Dermis lymphatic vessel endothelial cell (primary cell): ENCODE measurements at places on chromosomes 12 and 14. TPM values are rescaled to one million over a fixed set of nuclear protein-coding genes. Genes with fewer than 3 reads are reported as not detected.

The TC2N gene
- total RNA-seq, result 14.0 and 37.5 TPM in 2 replicates

The IL31 gene
- not detected in 2 replicates for total RNA-seq

The AP1G2 gene
- 24.2 and 30.0 TPM in 2 replicates for total RNA-seq

The COX8C gene
- total RNA-seq, result not detected in 2 replicates

The HELB gene
- 0.98 and 2.2 TPM in 2 replicates for total RNA-seq

The FOXN4 gene
- total RNA-seq, result not detected in 2 replicates

The LMNTD1 gene
- 0.09 TPM in 1 of 2 replicates, not detected in the other for total RNA-seq

The TEX52 gene
- under 0.01 TPM in 1 of 2 replicates, not detected in the other for total RNA-seq

The USP5 gene
- total RNA-seq, result 69.3 and 72.1 TPM in 2 replicates

The ARG2 gene
- total RNA-seq, result 23.0 and 47.6 TPM in 2 replicates

The CLEC6A gene
- not detected in 2 replicates for total RNA-seq

The PLBD1 gene
- total RNA-seq, result 0.17 and 0.43 TPM in 2 replicates

The KCNMB4 gene
- 0.43 and 0.60 TPM in 2 replicates for total RNA-seq

The SLCO1B1 gene
- not detected in 2 replicates for total RNA-seq

The OAS2 gene
- total RNA-seq, result 0.43 and 0.95 TPM in 2 replicates

The TAS2R30 gene
- 1.6 and 2.7 TPM in 2 replicates for total RNA-seq

The EXOC3L4 gene
- total RNA-seq, result 0.09 TPM in 1 of 2 replicates, not detected in the other

The OASL gene
- under 0.01 and 0.11 TPM in 2 replicates for total RNA-seq

The SCNN1A gene
- total RNA-seq, result 0.43 TPM in 1 of 2 replicates, not detected in the other

The RNASE4 gene
- total RNA-seq, result 12.8 and 19.3 TPM in 2 replicates

The SLC2A3 gene
- 49.6 and 82.9 TPM in 2 replicates for total RNA-seq

The MFAP5 gene
- total RNA-seq, result 0.33 TPM in 1 of 2 replicates, not detected in the other

The CAPZA3 gene
- total RNA-seq, result not detected in 2 replicates

The GTF2A1 gene
- total RNA-seq, result 53.5 and 58.8 TPM in 2 replicates

The DTX1 gene
- total RNA-seq, result 1.5 and 2.9 TPM in 2 replicates

The GPR33 gene
- not detected in 2 replicates for total RNA-seq

The WNT1 gene
- not detected in 2 replicates for total RNA-seq

The NFE2 gene
- not detected in 2 replicates for total RNA-seq

The GPR84 gene
- under 0.01 TPM in 1 of 2 replicates, not detected in the other for total RNA-seq

The IL26 gene
- not detected in 2 replicates for total RNA-seq

The CD9 gene
- total RNA-seq, result 958 and 1,785 TPM in 2 replicates

The RD3L gene
- total RNA-seq, result 0.11 TPM in 1 of 2 replicates, not detected in the other

The TPPP2 gene
- not detected in 2 replicates for total RNA-seq

The GALNT9 gene
- not detected in 2 replicates for total RNA-seq

The CPNE6 gene
- total RNA-seq, result not detected in 2 replicates

The NANOG gene
- total RNA-seq, result not detected in 2 replicates

The PRKD1 gene
- total RNA-seq, result 4.1 and 10.7 TPM in 2 replicates

The MYO1A gene
- total RNA-seq, result not detected in 2 replicates

The MAX gene
- total RNA-seq, result 46.5 and 49.2 TPM in 2 replicates

The BRAP gene
- 15.7 and 19.6 TPM in 2 replicates for total RNA-seq

The GPR68 gene
- 0.22 and 0.34 TPM in 2 replicates for total RNA-seq

The RGS6 gene
- not detected in 2 replicates for total RNA-seq
